Activated CD4-positive, CD25-positive, alpha-beta regulatory T cell treated with anti-CD3 and anti-CD28 coated beads, Interleukin-2, amount 50 U/mL, for 24 hours (primary cell): ENCODE measurements at places on chromosomes 5 and 9.

GRCh38 chr5:103373597-103374472 lies 115.3 kb downstream of the MACIR start:
- no peak for ATAC-seq

GRCh38 chr9:89522261-89522958 lies 24.5 kb upstream of the SEMA4D start:
- peak; percentile 94 for ATAC-seq

GRCh38 chr5:134063188-134063820 lies 51.2 kb upstream of the TCF7 start:
- ATAC-seq: no peak

DNA sequence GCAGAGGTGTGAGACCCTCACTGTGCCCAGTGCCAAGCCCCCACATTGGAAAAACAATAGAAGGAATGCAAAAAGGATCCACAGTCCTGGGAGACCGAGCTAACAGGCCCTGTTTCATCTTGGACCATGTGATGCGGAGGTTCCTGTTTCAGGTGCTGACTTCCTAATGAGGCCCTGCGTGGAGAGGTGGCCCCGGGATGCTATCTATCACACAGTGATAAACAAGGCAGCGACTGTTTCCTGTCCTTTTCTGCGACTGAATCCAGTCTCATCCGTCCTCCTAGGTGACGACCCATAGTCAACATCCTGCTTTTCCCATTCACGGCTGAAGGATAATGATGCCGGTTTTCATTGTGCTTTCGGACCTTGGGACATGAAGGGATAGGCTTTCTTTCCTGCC lies 56.4 kb upstream of the BOD1 start:
- ATAC-seq: no peak

- ATAC-seq: no peak
These were observed 33.0 kb downstream of the VAV2 start for GRCh38 chr9:133959171-133959570.
